Thyroid gland (tissue), 4 donors: ENCODE measurements at places on chromosomes 1 and 21.

DNA sequence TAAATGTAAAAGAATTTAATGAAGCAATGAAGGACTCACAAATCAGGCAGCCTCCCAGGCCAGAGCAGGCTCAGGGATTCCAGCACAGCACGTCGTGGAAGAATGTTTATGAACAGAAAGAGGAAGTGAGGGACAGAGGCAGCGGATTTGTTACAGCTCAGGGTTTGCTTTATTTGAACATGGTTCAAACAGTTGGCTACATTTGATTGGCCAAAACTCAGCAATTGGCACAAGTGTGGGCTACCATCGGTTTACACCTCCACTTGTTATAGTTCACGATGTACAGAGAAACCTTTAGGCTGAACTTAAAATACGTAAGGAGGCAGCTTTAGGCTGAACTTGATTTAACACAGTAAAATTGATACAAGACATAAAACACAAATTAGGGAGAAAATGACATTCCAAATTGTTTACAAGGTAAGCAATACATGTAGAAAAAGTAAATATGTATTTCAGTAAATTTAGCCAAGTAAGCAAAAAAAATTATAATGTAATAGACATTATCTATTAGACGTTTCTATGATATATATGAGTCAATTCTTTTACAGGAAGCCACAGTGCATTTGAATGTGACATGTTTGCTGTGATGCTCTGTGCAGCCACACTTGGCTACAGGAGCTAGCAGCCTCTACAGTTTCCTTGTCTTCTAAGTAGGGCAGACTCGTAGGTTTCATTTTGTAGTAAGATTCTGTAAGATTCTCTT, 126.5 kb downstream of the ADSS2 start:
- no peak for DNase-seq

GRCh38 chr1:30253807-30254440, 469.5 kb downstream of the MATN1 start:
- no peak for DNase-seq

GRCh38 chr1:212701910-212702309, 2.3 kb upstream of the BATF3 start:
- DNase-seq = no peak

DNA sequence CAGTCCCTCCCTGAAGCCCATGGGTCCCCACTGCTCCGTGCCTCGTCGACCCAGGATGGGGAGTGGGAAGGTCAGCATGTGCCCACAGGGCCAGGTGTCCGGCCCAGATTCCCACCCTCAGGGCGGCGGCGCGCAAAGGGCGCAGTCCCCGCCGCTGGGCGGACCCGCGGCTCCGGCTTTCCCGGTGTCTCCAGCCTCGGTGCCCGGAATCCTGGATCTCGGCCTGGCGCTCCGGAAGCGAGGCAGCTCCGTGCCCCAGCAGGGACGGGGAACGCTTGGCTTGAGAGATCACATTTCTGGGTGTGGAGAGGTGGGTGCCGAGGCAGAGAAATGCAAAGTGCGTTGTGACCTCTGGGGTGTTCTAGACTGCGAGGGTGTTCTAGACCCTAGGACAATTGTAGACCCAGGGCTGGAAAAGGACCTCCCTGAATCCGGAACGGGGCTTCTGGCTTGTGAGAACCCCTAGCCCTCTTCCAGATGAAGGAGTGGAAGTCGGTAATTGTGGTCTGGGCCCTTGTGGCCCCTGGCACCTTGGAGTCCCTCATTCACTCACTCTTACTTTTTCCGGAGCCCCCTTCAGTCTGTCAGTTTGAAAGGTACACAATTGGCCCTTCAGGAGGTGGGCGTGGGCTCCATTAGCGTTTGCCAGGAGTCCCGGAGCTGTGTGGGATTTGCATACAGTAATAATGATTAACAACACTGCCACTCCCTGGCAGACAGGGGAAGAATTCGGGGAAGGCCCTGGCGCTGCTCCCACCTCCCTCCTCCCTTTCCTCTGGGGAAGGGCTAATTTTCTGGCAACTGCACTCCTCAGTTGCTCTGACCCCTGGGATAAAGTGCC, 1.6 kb upstream of the KCND3 start:
- DNase-seq = peak; percentile 80

GRCh38 chr21:44626673-44627143, at the start of gene KRTAP10-9:
KRTAP10-9 (plus strand) TSS chr21:44627093; CDS start chr21:44627172, 79 bp downstream.
- no peak for DNase-seq

GRCh38 chr1:203523667-203524066, 29.7 kb downstream of the OPTC start:
- no peak for DNase-seq

DNA sequence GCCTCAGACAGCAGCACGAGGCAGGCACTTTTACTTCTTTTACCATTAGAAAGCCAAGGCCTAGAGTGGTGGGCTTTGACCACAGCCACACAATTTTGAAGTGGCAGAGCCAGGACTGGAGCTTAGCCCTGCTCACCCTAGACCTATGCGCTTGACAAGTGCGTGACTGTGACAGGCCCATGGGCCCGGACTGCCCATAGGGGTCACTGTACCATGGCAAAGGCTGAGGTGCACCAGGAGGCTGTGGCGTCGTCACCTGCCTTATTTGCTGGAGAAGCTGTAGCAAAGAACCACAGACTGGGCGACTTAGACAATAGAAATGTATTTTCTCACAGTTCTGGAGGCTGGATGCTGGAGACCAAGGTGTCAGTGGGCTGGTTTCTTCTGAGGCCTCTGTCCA, 2.6 kb upstream of the TMEM82 start:
- DNase-seq = no peak

- no peak for DNase-seq
Observed at GRCh38 chr1:27346991-27347624, 5.3 kb downstream of the SYTL1 start.

DNA sequence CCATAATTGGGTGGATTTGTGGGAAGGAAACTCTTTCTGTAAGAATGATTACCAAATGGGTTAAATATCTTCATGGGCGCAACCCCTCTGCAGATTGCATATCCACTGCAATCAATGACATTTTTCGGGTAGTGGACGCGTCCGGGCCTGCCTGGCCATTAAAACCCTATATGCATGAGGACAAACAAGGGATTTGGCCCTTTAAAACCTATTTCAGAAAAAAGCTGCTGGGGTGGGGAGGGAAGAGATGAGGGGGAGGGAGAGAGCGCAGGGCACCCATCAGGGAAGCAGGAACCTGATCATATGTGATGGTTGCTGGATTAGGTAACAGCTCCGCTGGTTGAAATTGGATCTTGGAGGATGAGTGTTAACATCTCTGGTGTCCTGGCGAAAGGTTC, 228.8 kb downstream of the PBX1 start:
- no peak for DNase-seq
